ENCODE measurements at places on chromosomes 11 and 22.

DNA sequence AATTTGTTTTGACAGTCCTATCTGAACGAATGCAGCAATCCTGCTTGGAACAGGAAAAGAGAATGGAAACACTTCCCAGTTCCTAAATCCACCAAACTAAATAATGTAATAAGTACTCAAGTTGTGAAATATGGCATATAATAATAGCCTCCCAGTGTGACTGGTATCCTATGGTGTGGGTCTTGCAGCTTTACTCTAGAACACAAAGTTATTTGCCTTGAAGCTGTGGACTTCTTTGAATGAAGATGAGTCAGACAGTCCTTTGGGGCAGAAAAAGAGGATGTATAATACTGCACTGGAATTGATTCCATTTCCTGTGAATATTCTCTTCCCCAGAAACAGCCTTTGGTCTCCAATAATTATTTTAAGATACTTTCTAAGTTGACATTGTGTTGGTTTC lies 887.0 kb downstream of the KCNA4 start:
- DNase-seq: no peak

DNA sequence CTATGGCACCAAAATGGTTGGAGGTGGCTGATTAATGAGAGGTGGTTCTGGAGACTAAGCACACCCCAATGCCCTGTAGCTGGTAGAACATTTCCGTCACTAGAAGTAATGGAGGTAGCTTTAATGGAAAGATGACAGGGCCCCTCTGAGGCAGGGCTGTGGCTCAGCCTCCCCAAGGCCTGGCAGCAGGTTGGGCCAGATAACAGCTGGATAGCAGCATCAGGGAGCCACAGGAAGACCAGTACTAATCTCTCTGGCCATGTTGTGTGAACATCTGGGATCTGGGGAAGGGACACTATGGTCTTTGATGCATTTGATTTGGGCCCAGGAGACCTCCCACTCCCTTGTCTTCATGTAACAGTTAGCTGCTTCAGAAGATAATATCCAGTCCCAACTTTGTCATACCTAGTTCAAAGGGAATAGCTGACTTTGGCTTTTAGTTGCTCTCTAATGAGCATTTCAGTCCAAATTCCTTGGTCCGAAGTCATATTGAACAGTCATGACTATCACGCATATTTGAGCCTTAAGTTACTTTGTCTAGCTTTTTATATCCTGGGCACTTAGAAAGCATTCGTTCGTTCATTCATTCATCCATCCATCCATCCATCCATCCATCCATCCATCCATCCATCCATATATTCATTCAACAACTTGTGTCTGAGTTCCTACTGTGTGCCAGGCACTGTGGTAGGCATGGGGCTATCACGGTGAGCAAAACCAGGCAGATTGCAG lies 53.0 kb upstream of the LMO2 start:
- DNase-seq: no peak

DNA sequence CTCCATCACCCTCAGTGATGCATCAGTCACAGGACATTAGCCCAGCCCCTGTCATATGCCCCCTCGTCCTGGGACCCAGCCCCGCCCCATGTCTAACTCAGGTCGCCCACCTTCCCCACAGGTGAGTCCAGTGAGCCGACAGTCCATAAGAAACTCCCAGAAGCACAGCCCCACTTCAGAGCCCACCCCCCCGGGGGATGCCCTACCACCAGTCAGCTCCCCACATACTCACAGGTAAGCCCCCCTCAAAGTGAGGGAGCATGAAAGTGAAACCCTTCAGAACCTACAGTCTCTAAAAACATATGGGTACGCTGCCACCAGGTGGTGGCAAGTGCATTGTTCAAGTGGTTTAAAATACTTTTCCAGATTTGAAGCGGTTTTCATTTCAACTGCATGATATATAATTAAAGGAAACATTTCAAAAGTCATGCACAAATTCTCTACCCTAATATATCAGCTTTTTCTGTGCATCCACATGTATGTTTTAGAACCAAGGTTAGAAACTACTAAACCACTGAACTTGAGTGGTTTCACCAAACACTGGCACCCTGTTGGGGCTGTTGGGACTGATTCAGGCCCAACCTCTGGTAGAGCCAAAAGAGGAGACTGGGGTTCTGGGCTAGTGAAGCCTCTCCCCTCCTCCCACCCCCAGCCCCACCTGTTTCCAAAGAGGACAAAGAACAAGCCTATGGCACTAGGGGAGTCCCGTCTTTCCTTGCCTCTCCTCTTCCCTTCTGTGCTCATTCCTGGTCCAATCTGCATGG lies 17.3 kb downstream of the EPS8L2 start:
- DNase-seq: peak; percentile 51

DNA sequence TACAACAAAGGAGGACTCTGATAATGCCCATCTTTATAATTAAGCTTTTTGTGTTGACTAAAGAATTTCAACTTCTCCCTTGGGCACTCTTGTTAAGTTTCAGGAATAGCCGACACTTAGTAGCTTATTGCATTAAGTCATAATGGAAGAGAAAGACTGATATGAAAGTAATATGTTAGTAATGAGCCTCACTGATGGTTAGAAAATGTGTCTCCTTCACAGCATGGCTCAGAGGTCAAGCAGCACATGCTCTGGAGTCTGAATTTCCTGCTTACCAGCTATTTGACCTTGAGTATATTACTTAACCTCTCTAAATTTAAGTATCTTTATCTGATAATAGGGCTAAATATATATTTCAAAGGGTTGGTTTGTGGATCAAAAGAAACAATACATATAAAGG lies 39.0 kb downstream of the PDGFD start:
- no peak for DNase-seq

DNA sequence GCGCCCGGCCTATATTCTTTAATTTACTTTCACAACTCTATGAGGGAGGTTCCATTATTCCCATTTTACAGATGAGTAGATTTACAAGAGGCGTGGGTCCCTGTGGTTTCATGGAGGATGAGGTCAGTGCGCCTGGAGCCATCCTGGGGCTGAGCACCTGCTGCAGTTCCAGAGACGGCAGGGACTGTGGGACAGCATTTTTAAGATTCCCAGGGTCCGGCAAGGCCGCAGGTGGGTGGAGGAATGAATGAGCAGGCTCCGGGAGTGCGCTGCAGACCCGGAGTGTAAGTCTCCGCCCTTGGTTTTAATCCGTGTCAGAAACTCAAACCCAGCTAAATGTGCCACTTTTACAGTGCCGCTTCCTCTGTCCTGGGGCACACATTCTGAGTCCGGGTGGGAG lies 4.1 kb upstream of the CHRM1 start:
- DNase-seq: no peak

DNA sequence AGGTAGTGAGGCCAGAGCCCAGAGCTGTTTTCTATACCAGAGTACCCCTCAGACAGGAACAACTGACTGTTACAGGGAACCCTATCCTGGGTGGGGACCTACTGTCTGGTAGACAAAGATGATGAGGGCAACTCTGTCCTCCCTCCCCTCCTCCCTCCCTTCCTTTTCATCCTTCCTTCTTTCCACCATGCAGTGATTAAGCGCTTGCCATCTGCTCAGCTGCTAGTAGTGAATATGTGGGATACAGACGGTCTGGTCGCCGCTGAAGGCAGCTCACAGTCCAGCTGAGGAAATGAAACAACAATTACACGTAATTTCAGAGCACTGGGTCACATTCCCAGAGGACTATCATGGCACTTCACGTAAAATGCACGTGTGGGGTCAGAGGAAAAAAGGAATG lies 597.1 kb downstream of the BUD13 start:
- DNase-seq: peak; percentile 45

DNA sequence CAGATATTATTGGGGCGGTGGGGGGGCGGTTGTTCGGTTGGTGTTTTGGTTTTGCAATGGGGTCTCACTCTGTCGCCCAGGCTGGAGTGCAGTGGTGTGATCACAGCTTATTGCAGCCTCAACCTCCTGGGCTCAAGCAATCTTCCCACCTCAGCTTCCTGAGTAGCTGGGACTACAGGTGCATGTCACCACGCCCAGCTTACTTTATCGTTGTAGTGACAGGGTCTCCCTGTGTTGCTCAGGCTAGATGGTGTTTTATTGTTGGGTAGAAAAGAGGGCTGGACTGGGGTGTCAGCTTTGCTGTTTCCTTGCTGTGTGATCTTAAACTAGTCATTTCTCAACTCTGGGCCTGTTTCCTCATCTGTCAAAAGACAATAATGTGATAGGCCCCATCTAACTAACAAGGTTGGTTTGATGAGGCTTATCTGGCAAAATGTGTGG lies 17.5 kb upstream of the MYH9 start:
- DNase-seq: no peak

DNA sequence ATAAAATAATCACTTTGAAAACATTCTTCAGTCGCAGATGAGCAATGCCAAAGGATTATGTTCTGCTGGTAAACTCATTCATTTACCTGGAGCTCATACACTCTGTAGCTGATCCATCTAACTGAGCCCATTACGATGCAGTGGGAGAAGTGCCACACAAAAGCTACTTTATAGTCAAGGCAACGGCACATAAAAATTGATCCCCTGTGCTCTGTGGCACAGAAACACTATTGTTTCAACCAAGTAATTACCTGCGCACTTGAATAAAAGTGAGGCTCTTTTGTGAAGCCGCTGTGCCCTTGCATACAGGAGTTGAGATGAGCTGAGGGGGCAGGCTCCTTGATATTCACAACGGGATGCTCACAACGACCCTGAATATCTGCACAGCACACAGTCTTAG lies 7.2 kb downstream of the DKK3 start:
- peak; percentile 29 for DNase-seq

Measured in NCI-H1092 treated with DMSO at 0.1 percent for 48 hours (cell line).